Bone marrow (tissue), 2 donors: ENCODE measurements at places on chromosomes 12 and 14.

GRCh38 chr14:74826574-74826973, 49.4 kb downstream of the PROX2 start:
- DNase-seq = no peak

- DNase-seq = no peak
Measured at GRCh38 chr12:112275207-112275606, 107.0 kb downstream of the HECTD4 start.

DNA sequence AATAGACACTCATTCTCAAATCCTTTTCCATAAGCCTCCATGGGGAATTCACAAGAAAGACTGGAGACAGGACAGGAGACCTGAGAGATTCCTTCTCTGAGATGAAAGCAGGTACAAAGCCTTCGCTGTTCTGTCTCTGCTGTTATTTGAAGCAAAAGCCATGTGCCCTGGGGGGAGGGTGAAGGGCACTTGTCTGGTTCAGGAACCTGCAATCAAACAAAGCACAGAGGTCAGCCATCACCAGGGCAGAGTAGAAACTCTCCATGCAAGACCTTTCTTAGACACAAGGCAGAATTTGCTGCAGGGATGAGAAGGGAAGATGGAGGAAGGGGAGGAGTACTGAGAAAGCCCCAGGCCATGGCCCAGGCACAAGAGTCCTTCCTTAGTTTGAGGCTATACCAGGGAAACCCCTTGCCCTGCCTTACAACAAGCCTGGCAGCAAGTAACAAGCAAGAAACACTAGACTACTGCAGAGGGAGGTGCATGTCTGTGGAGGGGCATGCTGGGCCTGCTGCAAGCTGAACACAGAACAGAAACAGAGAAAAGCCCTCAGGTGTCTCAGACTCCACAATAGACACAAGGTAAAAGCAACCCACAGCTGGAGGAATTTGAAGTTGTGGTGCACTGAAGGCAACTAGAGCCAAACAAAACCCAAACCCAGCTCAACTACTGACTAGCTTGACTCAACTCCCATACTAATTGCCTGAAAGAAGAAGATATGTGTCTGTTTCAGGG, 7.8 kb upstream of the ART4 start:
- DNase-seq = no peak

DNA sequence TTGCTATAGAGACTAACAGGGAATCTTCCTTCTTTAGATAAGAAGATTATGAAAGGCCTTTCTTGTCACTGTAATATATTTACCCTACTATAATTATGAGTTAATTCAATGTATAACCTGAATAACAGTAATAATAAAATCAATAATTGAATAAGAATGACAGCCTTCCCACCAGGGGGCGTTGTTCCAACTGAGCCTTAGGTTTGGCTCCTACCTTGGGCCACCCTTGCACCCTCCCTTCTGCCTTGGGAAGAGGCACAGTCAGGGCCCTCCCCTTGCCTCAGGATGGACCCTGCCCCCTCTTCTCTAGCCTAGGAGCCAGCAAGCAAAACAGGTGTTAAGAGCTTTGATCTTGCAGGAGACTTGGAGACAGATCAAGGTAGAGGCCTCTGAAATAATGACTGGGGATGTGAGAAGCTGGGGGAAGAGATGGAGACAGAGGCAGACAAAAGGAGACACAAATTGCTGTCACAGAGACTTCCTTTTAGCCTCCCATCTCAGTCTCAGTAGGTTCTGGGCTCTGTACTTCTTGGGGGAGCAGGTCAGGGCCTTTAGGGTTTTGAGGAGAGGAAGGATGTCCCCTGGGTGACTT, 40.1 kb upstream of the CISTR start:
- DNase-seq = no peak

GRCh38 chr14:91038439-91038838, 22.0 kb downstream of the RPS6KA5 start:
- no peak for DNase-seq

DNA sequence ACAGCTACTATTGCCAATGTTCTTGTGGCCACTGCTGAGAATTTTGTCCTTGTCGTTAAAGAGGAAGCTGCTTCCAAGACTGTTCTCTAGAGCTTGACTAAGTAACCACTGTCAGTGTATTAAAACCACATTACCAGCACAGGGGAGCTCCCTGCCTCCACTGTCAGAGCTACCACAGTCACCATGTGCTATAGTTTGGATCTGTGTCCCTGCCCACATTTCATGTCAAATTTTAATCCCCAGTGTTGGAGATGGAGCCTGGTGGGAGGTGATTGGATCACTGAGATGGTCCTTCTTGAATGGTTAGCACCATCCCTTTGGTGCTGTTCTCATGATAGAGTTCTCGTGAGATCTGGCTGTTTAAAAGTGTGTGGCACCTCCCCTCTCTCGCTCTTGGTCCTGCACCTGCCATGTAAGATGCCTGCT, 23.2 kb upstream of the RAP1B start:
- peak; percentile 88 for DNase-seq

DNA sequence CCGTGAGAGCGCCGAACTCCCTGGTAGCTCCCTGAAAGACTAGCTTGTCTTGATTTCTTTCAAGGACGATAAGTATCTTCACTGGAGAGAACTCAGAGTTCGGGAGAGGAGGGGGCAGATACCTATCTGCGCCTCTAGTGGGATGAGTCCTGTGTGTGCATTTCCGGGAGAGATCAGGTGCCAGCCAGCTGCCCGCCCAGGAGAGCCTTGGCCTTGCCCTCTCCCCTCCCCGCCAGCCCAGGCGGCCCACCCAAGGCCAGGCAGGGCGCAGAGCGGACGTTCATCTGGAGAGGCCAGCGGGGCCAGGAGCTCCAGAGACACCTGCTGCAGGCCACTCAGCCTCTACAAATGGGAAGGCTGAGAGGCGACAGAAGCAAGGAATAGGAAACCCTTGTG, 1.0 kb downstream of the CD9 start:
- no peak for DNase-seq

- no peak for DNase-seq
Measured at GRCh38 chr14:20971705-20972021, 16.4 kb downstream of the RNASE2 start.

DNA sequence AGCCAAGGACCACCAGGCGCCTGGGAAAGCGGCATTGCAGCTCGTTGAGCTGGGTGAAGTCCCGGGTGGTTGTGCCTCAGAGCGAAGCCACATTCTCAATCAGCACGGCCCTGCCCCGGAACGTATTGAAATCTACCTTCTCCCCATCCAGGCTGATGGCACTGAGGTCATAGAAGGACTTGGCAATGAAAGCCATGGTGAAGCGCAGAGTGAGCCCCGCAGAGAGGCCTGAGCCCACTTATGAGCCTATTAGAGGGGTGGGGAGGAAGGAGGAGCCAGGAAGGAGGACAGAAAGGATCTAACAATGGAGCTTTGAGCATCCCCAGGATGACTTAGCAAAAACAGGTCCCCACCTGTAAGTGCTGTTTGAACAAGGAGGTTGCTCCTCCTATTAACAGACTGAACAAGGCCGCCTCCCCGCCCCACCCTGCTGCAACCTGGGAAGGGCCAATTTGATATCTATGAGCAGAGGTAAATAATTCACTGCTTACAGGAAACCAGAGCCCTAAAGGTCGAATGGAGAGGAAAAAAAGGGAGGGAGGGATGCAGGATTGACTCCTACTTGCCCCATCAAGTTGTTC, at the start of gene GPX2:
GPX2 (minus strand) TSS at position 215 of the 581 bp plus-strand sequence; CDS start at position 196, 19 bp downstream.
- no peak for DNase-seq

- no peak for DNase-seq
Measured at GRCh38 chr12:54360717-54361456, 3.4 kb downstream of the GPR84 start.

DNA sequence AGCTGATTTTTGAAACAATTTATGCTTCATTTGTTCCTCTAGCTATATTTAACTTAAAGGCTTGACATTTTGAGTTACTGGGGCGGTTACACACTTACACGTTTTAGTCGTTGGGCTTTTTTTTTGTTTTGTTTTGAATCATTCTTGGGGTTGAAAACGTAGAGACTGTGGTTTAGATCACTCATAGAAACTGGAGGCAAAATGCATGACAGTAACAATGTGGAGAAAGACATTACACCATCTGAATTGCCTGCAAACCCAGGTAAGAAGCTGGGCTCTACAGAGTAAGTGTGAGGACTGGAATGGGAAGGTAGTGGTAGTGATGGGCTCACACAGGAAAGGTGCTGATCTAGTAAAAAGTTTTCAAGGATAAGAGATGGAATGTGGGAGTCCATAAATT, at the start of gene CLEC2D:
CLEC2D (plus strand) TSS at position 180 of the 400 bp plus-strand sequence; CDS start at position 202, 22 bp downstream.
- DNase-seq = no peak

GRCh38 chr12:131251336-131252101, 297.8 kb downstream of the ADGRD1 start:
- DNase-seq = no peak

- no peak for DNase-seq
Measured at GRCh38 chr12:1510056-1510812, 84.1 kb downstream of the FBXL14 start.

- no peak for DNase-seq
Measured at GRCh38 chr12:23722655-23723054, 226.8 kb downstream of the SOX5 start.

DNA sequence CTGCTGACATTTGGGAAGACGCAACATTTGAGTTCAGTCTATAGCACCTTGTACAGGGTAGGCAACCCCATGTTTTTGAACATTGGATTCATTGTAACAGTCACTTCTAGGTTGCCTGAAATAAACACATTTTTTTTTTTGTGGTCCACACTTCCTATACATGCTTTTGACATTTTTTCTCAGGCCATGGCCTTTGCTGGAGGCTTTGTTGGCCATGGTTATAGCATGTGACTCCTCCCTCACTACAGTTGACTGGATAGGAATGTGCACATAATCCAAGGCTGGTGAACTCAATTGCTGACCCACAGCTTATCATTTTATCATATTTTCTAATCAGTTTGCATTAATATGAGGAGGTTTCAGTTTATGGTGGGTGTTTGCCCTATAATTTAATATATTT, 60.6 kb downstream of the TMEM117 start:
- no peak for DNase-seq

DNA sequence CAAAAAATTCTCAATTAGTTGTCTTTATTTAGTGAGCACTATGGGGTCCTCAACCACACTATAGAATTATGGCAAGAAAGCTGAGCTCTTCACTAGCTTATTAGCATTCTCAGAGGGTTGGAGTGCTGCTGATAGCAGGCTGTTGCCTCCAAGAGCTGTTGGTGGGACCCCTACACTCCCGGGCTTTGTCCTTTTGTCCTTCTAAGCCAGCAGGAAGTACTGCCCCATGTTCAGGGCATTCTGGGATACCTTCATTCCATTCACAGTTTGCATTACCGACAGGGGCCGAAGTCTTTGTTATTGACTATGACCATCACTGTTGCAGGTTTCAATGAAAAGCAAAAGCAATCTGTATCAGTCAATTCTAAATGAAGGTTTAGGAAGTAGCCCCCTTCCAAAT, 89.5 kb upstream of the OTX2 start:
- DNase-seq = no peak

DNA sequence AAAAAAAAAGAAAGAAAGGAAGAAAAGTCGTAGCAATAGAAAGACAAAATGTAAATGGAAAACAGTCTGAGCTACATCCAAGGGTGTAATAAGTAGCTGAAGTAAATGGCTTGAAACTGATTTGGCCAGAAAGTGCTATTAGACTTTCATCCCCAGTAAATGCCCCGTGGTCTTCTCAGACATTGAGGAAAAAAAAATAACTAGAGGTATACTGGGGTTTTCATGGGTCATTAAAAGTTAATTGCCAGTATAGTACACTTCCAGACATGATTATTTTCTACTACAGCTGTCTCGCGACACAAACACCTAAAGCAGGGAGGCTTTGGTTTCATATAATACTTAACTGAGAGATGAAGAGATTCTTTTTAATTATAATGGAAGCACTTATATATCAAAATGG, 271.9 kb downstream of the CPNE8 start:
- DNase-seq = no peak

DNA sequence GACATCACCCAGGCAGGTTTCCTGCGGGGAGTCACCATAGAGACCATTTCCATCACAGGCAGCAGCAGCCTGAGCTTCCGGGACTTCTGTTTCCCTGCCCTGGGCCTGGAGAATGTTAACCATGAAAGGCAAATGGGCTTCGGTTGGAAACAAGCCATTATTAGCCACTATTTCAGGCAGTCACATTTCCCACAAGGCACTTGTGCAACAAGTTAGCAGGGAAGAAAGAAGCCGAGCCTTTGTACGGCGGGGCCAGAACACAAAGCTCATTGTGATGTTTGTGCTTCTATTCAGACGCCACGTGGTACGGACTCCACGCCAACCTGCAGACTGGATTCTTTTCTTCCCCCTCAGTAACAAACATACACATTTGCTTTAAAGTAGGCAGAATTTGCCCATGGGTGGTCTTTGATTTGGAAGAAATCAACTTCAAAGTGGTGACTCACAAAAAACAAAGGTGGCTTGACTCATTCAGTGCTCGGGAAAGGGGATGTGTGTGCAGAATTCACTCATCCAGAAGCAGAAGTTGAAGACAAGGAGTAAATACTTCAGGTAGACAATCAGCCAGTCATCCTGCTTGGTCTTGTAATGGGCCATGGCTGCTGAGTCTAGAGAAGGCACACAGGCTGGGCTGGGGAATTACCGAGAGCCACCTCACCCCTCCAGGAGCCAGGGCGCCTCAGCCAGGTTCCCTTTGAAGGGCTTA, 154.2 kb upstream of the PRMT8 start:
- DNase-seq = no peak

GRCh38 chr12:65891219-65891618, 66.9 kb downstream of the HMGA2 start:
- no peak for DNase-seq
